Astrocyte of the spinal cord (primary cell): ENCODE measurements at places on chromosomes 6 and 20.

DNA sequence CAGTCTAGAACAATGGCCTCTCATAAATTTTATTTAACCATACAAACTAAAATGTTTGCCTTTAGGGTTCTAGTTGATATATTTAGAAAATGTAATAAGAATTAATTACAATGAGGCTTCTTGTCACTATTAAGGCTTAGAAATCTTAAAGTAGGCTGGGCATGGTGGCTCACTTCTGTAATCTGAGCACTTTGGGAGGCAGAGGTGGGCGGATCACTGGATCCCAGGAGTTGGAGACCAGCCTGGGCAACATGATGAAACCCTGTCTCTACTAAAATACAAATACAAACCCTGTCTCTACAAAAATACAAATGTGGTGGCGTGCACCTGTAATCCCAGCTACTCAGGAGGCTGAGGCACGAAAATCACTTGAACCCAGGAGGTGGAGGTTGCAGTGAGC, 99.0 kb upstream of the ADGRF1 start:
- DNase-seq: no peak

GRCh38 chr6:134826889-134827737, 122.8 kb downstream of the ALDH8A1 start:
- peak; percentile 91 for DNase-seq

DNA sequence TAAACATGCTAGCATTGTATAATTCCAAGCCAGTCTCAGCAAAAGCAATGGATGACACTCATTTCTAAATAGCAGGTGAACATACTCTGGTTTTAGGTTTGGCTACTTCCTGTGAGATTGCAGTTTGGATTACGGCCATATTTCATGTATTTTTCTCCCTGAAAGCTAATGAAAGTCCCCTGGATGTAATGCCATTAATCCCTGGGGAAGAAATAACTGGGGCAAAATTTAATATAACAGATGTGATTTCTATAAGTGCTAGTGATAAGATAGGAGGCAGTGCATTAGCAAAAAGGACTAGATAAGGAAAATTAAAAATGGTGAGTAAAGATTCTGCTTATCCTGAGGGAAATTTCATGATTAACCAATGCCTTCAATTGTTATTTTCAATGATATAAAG, 238.2 kb downstream of the ADGRB3 start:
- no peak for DNase-seq

DNA sequence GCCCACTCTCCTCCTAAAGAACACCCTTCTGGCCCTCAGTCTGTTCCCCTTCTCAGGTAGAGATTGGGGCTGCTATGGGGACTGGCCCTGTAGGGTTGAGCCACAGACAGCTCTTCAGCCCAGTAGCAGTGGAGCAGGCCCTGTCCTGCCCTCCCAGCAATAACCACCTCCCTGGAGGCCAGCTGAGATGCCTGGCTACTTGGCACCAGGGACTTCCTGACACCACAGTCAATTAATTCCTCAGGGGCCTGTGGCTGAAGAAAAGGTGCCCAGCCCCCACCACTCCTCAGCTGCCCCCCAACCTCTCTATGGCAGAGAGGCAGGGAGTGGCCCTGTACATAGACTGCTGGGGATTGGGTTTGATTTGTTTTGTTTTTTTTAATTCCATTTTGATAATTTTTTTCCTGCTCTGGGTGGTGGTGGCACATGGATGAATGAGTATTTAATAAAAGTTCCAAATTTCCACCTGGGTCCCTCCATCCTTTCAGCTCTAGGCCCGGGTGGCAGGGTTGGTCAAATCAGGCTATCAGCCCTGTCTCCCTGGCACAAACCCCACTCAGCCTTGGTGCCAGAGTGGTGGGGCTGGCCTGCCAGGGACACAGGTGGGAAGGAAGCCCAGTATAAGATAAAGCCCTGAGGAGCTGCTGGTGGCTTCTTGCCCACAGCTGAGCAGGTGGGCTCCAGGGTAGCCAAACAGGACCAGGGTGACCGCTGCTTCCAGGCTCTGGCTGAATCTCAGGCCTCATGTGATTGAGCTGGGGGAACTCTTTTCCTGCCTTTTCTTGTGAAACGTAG, 1.9 kb upstream of the DEF6 start:
- DNase-seq: no peak

DNA sequence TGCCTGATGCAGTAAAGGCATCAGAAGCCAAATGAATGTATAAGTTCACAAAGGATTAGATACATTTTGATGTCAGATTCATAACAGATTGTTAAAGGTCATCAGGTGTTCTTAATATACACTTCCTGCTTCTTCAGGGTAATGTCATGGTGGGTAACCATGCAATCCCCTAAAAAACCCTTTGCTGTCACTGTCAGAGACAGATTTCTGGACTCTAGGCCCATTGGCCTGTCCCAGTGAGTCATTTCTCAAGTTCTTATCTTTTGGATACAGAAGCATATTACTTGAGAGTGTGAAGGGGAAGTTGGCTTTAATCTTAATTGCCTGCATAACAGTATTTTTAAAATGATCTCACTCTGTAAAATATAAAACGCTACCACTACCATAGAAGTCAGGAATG, 895.6 kb upstream of the MAP3K7 start:
- DNase-seq: no peak

DNA sequence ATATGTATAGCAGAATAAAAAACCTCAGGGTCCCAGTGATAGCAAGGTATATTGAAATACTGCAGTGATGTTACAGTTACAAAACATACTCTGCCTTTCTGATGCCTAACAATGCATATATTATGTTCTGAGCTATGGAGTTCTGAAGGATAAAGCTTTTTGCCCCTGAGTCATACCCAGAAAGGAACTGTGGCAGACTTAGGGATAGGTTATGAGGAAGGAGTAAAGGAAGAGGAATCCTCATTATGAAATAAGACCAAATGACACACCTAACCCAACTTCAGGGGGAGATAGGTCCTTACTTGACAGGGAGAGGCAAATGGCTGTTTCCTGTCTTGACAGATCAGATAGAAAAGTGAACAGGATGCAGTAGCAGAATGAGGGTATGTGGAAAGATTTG, 940.6 kb upstream of the FLRT3 start:
- DNase-seq: no peak

DNA sequence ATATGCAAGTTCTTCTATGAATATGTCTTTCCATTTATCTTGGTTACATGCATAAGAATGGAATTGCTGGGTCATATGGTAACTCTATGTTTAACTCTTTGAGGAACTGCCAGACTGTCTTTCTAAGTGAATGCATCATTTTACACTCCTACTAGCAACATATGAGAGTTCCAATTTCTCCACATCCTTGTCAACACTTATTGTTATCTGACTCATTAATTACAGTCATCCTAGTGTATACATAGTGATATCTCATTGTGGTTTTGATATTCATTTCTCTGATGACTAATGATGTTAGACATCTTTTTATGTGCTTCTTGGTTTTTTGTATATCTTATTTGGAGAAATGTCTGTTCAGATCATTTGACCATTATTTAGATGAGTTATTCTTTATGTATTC, 96.7 kb upstream of the LAMP5 start:
- no peak for DNase-seq

- DNase-seq: peak; percentile 78
These were observed 4.1 kb upstream of the ZNF512B start for GRCh38 chr20:63973636-63974401.

DNA sequence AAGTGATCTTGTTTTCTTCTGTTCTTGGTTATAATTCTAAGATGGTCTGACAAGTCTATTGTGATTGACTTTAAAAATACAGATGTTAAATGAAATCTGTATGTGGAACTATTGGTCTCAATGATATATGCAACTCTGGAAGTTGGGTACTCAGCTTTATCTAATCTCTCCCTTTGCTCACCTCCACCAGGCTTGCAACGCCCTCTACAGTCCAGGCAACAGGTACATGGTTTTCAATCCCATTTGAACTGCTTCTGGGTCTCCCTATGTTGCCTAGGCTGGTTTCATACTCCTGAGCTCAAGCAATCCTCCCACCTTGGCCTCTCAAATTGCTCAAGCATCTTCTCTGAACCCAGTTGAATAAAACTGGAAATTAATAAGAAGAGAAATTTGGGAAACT, 25.6 kb upstream of the HLA-DQB1 start:
- no peak for DNase-seq

DNA sequence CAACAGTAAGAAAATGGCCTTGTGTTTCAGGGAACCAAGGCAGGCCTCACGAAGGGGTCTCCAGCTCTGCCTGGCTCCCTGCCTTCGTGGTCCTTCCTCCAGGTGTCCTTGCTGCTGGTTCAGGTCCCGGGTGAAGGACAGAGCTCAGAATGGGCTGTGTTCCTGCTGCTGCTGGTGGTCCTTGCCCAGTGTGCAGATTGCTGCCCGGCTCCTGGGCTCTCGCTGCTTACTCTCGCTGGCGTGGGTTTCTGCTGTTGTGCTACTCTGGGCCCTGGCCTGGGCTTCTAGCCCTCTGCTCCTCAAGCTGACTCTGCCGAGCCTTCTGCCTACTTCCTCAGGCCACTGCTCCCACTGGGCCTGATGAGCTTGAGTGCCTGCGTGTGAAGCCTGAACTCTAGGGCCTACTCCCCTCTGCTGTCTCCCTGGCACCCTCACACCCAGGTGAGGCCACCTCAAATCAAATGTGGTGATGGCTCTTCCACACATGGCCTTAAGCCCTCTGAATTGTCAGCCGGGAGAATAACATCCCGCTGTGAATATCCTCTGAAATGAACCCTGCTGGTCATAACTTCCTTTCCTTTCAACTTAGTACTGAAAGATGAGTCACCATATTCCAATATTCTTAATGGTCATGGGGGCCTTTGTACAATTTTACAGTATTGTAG, 171.6 kb downstream of the FOXC1 start:
- DNase-seq: peak; percentile 77

DNA sequence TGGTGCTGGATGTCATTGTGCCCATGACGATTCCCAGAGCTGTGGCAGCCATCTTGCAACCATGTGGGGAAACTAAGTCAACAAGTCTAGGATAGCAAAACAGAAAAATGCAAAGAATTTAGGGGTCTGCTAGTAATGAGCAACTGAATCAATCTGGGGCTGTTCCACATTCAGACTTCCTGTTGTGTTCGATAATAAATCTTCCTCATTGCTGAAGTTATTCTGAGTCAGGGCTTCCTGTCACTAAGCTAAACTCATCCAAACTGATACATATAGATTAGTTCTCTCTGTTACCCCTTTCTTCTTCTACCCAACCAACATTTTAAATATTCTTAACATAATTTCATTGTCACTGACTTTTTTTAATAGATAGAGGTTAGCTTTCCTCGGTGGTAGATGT, 205.9 kb downstream of the HACE1 start:
- DNase-seq: no peak

DNA sequence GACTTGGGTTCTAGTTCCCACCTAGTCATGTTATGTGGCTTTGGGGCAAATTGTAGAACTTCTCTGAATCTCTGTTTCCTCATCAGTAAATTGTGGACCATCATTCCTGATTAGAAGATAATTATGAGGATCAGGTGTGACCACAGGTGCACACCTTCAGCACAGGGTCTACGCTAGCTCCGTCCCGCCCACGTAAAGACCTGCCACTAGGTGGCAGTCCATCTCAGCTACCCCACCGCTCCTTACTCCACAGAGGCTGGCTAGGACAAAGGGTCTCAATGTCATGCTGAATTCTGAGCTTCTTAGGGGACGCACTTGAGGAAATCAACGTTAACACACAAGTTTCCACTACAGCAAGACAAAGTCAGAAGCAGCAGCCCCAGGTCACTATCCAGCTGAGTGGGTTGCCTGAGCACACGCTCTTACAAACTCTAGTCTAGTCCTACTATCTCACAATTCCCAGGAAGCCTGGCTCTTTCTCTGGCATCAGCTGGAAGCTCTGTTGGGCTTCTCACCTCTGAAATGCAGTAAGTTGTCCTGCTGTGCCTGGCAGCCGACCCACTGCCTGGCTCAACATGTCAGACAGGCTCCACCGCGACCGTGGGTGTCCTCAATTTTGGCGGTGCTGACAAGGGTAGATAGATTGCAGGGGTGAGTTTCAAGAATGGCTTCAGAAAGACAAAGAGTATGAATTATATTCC, 2.0 kb upstream of the PLCG1 start:
- DNase-seq: no peak

- no peak for DNase-seq
These were observed 19.4 kb downstream of the KCNK15 start for GRCh38 chr20:44765091-44765490.
